Vein endothelial cell (primary cell): ENCODE measurements at places on chromosomes 12 and 14. TPM values are rescaled to one million over a fixed set of nuclear protein-coding genes. Genes with fewer than 3 reads are reported as not detected.

PROX2 gene
- total RNA-seq, result under 0.01 TPM in 1 of 2 replicates, not detected in the other

EIF2B2 gene
- 79.4 and 187 TPM in 2 replicates for total RNA-seq

FRS2 gene
- total RNA-seq, result 27.8 and 27.9 TPM in 2 replicates

CLEC4C gene
- not detected in 2 replicates for total RNA-seq

GALNT8 gene
- total RNA-seq, result 0.19 and 0.33 TPM in 2 replicates

CYP27B1 gene
- total RNA-seq, result under 0.01 and 0.67 TPM in 2 replicates

GPR137C gene
- 0.33 and 0.48 TPM in 2 replicates for total RNA-seq

MMP17 gene
- 7.2 and 7.8 TPM in 2 replicates for total RNA-seq

AQP2 gene
- not detected in 2 replicates for total RNA-seq

SCN8A gene
- 2.5 and 4.9 TPM in 2 replicates for total RNA-seq

GLIPR1L2 gene
- total RNA-seq, result 0.33 TPM in 1 of 2 replicates, not detected in the other

PRICKLE1 gene
- total RNA-seq, result 21.9 and 23.5 TPM in 2 replicates

DIO3 gene
- not detected in 2 replicates for total RNA-seq

GPR65 gene
- 0.33 TPM in 1 of 2 replicates, not detected in the other for total RNA-seq
